ENCODE measurements at places on chromosomes 1 and 21. TPM values are rescaled to one million over a fixed set of nuclear protein-coding genes. Genes with fewer than 3 reads are reported as not detected.

The GRIK3 gene
- not detected for total RNA-seq

DNA sequence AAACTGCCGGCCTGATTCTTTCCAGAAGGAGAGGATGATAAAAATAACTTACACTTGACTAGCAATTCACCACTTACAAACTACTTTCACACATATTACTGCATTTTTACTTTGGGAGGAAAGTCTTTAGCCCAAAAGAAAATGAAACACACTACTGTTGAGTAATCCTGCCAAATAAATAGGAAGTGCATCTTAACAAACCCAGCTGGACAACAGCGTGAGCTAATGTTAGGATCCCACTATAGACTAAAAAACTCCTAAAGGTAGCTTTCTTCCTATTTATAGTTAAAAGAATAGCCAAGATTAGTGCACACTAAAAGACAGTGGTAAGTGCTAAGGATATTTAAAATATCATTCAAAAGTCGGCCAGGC lies 83.8 kb downstream of the HSF2BP start:
- no peak for DNase-seq

- DNase-seq = no peak
These were observed 18.0 kb downstream of the KIAA0319L start for GRCh38 chr1:35539073-35539823.

DNA sequence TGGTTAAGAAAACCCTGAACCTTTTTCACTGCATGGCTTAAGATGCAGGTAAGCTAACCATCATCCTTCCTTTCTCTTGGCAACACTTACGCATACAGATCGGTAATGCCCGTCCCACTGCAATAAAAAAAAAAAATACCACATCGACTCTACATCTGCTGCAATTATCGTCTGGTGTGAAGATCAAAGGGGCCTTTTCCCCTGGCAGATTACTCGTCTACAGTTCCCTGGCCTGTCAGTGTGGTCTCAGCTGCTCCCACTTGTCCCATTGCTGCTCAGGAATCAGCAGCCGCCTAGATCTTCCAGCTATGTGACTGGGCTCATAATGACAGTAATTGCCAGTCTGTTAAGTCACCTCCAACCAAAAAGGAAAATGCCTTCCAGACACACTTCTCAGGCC lies 133.1 kb downstream of the SETD4 start:
- DNase-seq = no peak

- DNase-seq = no peak
These were observed 53.2 kb downstream of the RNF187 start for GRCh38 chr1:228540161-228540917.

DNA sequence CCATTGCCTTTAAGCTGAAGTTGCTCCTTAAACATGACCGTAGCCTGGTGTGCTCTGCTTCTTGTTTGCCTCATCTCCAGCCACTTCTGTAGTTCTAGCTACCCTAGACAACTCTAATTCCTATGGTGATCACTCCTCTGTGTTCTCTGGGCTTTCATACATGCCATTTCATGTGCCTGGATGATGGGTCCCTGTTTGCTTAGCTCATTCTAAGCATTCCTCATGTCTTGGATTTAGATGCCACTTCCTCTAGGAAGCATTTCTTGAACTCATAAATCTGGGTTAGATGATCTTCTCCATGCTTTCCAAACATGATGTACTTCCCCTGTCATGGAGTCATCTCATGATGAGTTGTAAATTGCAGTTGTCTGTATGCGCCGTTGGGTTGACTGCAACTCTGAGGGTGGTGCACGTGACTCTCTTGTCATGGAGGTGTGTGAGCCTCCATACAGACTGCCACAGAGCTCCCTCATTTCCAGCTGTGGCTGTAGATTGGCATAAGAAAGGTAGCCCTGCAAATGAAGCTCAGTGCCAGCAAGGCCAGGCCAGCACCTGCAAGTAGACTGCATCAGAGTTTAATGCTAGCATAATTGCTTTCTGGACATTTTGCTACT lies 77.2 kb downstream of the LAMC1 start:
- no peak for DNase-seq
